Thymus (tissue), 14 donors: ENCODE measurements at places on chromosomes 2 and 18. TPM values are rescaled to one million over a fixed set of nuclear protein-coding genes. Genes with fewer than 3 reads are reported as not detected.

The KCNK3 gene
- 0.05 TPM for total RNA-seq

The RIT2 gene
- not detected for total RNA-seq

The REG3A gene
- 0.05 TPM for total RNA-seq

The GAL3ST2 gene
- 0.09 TPM for total RNA-seq

DNA sequence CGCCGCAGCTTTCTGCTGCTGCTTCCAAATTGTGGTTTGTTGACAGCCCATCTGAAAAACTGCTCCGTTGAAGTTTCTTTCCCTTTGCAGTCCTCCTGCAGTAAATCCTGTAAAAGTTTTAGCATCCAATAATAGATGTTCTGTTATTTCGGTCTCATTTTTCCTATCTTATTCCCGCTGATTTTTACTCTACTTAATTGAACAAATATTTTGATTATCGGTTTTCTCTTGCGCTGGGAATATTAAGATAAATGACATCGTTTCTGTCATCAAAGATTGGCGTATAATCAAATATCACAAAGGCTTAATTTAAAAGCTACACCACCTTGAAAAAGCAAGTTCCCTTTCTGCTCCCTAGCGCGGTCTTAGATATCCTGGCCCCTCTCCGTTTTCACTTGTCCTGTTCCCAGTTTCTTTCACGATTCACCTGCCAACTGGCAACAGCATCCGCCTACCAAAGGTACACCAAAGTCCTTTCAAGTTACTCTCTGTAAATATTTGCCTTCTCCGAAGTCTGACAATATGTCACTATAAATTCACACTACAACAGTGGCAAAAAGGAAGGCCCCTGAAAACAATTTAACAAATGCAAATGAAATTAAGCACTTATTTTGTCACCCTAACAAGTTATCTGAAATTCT, 1.0 kb upstream of the STRN start:
- H3K36me3 ChIP-seq, result no peaks in the 10 kb centered on the region
- H3K27me3 ChIP-seq, result no peaks in the 10 kb centered on the region
- H3K27ac ChIP-seq, result peak overlapping the region; percentile 97
- H3K4me3 ChIP-seq, result peak overlapping the region; percentile 96
- H3K4me1 ChIP-seq, result peaks cover 10% of the 10 kb centered on the region

DNA sequence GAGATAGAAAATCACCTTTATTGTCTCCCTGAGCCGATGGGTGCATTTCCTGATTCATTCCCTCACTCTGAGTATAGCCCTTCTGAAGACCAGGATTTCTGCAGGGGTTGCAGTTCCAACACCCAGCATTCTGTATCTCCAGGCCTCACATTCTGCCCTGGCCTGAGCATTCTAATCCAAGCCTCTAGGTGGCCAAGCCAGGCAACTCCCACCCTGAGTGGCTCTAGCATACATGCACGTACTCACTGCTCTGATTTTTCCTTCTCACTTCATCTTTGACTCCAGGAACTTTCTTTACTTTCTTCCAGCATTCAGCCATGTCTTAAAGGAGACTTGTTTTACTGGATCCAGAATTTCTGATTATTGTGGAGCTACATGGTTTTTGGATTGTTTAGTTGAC, 100.7 kb upstream of the STK39 start:
- H3K4me1 ChIP-seq, result no peaks in the 10 kb centered on the region
- no peak overlapping the region for H3K27ac ChIP-seq
- DNase-seq, result no peak
- H3K36me3 ChIP-seq, result no peaks in the 10 kb centered on the region

DNA sequence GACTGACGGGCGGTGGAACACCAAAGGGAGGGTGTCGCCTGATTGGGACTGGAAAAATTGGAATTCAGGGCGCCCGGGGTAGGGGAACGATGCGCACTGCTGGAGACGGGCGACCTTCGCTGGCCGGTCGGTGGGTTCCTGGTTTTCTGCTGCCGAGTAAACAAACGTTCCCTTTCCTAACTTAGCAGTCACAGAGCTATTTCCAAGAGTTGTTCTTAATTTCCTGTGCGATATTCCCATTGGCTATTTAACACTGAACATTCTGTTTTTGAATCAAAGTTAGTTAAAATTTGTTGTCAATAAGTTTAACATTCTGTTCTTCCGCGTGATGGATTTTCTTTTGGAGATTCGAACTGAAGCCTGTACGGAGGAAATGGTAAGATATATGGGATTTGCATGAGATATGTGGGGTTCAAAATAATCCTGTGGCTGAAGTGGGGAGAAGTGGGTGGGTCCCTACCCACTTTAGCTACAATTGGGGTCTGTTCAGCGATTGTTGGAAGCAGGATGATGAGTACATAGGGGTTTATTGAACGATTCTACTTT, 862 bp downstream of the C18orf54 start:
- peak overlapping the region; percentile 86 for H3K4me3 ChIP-seq
- DNase-seq, result peak; percentile 4
- peaks cover 7% of the 10 kb centered on the region for H3K4me1 ChIP-seq

DNA sequence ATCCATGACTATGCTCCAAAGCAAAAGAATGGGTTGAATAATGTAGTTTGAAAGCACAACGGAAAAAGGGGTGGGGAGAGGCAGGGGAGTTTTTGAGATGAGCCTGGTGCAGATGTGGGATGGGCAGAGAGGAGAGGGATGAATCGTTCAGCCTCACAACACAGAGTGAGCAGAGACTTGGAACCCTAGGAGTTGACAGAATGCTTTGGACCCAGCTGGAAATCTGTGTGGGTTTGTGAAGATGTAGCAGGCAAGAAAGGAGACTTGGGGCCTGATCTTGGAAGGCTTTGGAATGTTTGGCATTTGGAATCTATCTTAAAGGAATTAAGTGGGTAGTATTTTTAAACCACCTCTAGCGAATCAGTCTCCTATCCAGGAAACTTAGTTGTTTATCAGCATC, 66.0 kb upstream of the KCTD1 start:
- no peak for DNase-seq
- H3K4me1 ChIP-seq, result no peaks in the 10 kb centered on the region
- H3K4me3 ChIP-seq, result no peak overlapping the region
- no peak overlapping the region for H3K27ac ChIP-seq

GRCh38 chr2:16962505-16962904, 296.9 kb upstream of the CYRIA start:
- no peaks in the 10 kb centered on the region for H3K4me1 ChIP-seq
- no peaks in the 10 kb centered on the region for H3K27me3 ChIP-seq
- no peak for DNase-seq
- no peaks in the 10 kb centered on the region for H3K36me3 ChIP-seq

DNA sequence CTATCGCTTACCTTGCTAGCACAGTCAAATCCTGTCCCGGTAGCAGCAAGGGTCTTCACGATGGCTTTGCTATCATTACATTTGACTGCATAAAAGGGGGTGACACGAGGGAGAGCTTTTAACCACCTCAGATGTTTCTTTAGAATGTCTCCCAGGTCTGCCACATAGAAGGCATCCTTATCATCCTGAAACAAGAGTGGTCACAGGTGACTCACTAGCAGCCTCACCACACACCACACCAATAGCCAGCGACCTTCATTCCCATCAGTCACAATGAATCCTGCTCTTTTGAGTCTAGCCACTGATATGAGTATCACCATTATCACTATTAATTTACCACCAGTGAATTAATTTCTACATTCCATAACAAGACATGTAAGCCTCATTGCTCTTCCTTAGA, 3.7 kb downstream of the ODC1 start:
- no peak overlapping the region for H3K27ac ChIP-seq
- peaks cover 58% of the 10 kb centered on the region for H3K36me3 ChIP-seq
- H3K27me3 ChIP-seq, result no peaks in the 10 kb centered on the region
- no peak overlapping the region for H3K4me3 ChIP-seq
- no peak for DNase-seq

DNA sequence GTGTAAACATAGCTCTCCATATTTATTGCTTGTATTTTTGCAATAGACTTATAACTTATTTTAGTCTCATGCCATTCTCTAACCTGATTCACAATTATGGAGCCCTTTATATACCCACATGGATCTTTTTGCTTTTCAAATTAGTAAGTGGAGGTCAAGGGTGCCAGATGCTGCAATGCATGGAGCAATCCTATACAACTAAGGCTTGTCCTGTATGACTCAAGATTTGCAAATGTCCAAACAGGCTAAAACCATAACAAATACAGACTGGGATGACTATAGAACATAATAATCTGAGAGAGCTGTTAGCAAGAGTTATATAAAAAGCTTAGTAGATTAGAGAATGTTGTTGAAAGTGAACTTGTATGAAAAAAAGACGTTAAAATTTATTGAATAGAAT, 690.4 kb upstream of the NRXN1 start:
- no peak for DNase-seq
- H3K27me3 ChIP-seq, result no peaks in the 10 kb centered on the region
- H3K4me1 ChIP-seq, result no peaks in the 10 kb centered on the region
- H3K4me3 ChIP-seq, result no peak overlapping the region
- H3K36me3 ChIP-seq, result no peaks in the 10 kb centered on the region
